ENCODE measurements at places on chromosomes 5 and 9. TPM values are rescaled to one million over a fixed set of nuclear protein-coding genes. Genes with fewer than 3 reads are reported as not detected.

The ATOX1 gene
- polyA plus RNA-seq: 414 TPM

The FAM170A gene
- not detected for polyA plus RNA-seq

DNA sequence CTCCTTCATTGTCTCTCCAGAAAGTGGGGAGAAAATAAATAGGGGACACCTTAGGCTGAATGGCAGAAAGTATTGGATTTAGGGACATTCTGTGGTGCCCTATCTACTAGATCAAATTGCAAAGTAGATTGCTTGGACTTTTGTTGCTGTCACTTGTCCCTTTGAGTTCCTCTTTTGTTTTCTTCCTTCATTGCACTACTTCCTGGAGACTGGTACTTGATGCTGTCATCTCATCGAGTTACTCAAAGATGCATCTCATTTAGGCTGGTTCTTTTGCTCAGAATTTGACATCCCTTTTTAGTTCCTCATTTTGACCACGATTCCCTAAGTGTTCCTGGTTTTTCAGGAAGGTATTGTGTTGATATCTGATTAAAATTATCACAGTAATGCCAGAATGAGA, 137.6 kb downstream of the ADGRV1 start:
- no peak for DNase-seq

DNA sequence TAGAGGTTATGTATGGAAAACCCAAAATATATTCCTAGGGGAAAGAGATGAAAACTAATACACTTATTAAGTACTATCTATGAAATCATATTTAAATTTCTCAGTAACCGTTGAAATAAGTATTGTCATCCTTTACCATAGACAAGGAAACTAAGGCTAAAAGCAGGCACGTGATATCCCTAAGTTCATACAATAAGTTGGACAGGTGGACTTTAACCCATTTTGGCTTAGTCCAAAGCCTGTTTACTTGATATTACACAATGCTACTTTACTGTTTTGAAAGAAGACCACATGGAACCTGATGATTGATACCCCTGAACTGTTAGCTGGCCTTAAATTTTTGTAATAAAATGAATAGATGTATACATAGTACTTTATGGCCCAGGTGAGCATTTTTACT, 3.5 kb downstream of the NFX1 start:
- no peak for DNase-seq

GRCh38 chr5:136905571-136905970, 540.2 kb upstream of the TRPC7 start:
- DNase-seq: no peak

- no peak for DNase-seq
Observed at GRCh38 chr9:124758691-124759090, 12.4 kb downstream of the NR6A1 start.

DNA sequence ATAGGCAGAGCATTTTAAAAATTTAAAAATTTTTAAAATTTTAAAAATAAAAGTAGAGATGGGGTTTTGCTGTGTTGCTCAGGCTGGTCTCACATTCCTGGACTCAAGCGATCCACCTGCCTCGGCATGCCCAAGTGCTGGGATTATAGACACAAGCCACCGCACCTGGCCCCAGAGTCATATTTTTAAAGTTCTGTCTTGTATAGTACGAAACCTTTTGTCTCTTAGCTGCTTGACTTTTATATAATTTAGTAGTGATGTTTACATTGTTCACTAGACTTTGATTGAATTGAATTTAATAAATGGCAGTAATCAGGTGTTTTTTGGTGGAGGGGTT, 31.0 kb downstream of the LRRTM2 start:
- DNase-seq: no peak
